ENCODE measurements at places on chromosomes 6 and 20.

DNA sequence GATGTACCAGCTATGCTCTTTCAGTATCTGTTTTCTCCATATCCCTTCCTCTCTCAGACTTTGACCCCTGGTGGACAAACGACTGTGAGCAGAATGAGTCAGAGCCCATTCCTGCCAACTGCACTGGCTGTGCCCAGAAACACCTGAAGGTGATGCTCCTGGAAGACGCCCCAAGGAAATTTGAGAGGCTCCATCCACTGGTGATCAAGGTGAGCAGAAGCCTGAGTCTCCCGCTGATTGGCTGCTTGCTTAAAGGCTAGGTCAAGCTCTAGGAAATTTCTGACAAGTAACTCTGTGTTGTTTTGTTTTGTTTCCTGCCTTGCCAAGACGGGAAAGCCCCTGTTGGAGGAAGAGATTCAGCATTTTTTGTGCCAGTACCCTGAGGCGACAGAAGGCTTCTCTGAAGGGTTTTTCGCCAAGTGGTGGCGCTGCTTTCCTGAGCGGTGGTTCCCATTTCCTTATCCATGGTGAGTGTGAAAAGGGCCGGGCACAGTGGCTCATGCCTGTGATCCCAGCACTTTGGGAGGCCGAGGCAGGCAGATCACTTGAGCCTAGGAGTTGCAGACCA lies 28.6 kb downstream of the C6orf89 start:
- DNase-seq: peak; percentile 41

DNA sequence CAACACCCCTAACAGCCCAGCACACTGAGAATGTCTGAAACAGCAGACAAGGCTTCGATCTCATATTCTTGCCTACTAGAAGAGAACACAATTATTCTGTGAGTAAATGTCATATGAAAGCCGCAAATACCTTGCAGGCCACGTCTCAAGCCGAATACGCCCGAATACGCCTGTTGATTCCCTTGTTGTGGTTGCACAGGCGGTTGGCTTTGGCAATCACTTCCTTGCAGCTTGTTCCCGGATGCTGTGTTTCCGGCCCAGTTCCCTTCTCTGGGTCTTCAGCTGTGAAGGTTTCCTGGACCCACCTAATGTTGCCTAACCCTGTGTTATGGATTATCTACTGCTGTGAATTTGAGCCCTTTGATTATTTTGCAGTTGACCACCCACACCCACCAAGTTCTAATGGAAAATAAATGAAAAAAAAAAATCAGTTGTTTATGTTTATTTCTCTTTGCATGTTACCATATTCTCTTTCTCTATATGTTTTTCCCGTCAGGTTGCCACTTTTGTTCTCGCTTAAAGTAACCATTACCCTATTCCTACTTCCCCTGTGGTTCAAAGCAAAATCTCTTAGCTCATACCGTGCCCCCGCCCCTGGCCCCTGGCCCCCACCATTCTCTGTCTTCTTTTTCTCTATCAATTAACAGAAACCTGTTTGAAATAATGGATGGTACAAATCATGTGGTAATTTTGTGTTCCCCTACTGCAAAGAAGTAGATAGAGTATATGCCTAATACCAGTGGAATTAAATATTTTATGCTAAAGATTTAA lies 172.4 kb downstream of the ADGB start:
- DNase-seq: no peak

DNA sequence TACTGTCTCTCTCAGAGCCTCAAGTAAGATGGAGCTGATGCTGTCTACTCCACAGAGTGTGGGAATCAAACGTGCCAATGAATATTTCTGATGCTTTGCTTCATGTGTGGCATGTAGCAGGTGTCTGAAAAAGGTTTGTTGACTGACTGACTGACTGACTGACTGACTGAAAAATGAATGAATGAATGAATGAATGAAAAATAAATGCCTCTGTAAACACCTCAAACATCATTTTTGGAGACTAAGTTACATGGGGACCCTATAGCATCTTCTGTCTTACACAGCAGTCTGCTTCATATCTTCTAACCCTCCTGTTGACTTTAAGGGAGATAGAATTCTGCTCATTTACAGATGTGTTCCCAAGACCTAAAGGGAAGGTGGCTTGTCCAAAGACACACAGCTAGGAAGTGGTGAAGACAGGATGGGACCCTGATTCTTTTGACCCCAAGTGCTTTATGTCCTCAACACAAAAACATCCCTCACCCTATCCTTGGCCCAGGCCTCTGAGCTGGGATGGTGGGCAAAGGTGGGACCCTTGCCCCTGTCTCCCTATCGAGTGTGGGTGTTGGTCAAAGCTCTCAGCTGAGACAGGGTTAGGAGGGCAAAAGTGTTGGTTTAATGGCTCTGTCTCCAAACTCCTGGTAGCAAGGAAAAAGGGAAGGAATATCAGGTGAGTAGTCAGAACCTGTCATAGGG lies 104.4 kb downstream of the TOX2 start:
- DNase-seq: no peak

GRCh38 chr6:70130865-70131264 lies 172.0 kb downstream of the COL9A1 start:
- no peak for DNase-seq

GRCh38 chr20:47764154-47764733 lies 21.0 kb downstream of the SULF2 start:
- DNase-seq: peak; percentile 32

DNA sequence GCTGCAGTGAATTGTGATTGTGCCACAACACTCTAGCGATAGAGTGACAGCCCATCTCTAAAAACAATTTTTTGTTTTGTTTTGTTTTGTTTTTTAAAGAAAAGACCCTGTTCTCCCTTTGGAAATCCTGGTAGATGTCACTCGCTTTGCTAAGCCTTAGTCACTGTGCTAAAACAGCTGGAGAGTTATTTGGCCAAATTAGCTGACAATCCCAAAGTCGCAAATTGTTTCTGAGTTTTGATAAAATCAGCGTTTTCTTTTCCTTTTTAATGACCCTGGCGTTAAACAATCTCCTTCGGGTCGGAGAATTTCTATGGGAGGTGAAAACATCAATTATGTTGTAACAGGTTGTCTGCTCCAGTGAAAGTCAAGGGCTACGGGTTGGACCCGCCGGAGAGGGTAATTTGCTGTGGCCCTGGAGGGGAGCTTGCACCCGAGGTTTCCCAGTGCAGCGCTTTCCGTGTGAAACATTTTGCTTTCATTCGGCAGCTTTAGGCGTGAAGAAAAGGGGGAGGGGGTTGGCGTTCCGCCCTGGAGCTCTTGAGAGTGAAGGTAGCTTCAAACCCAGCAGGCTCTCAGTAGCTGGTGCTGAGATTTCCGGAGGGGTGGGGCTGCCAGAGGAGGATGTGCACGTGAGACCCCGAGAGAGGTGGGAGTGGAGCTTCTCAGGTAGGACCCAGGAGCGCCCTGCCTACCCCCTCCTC lies 296.6 kb downstream of the PHACTR1 start:
- DNase-seq: no peak

GRCh38 chr20:1465470-1466210 lies 1.0 kb downstream of the NSFL1C start:
- peak; percentile 61 for DNase-seq

- DNase-seq: no peak
Measured at GRCh38 chr20:62289898-62290297, 12.9 kb upstream of the ADRM1 start.

DNA sequence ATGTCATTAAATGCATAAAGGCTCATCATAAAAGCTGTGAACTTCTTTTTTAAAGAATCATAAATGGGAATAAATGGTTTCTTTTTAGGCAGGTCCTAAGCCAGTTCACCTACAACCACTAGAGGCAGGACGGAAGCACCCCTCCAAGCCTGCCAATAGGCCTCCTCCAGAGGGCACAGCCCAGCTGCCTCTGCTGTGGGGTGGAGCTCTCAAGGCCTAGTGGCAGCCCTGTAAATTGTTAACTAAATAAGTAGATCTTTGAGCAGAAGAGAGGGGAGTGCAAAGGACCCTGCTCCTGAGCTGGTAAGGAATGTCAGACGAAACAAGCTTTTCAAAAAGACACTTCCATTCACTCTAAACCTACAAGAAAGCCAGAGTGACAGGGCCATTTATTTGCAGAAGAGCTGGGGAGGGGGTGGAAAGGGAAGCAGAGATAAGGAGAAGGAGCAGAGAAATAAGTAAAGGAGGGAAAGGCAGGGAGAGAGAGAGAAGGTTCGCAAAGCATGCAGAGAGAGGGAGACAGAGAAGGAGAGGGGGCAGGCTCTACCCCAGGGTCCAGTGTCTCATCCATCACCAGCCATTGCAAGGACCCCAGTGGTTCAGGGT lies 18.0 kb upstream of the MAFB start:
- peak; percentile 60 for DNase-seq

- no peak for DNase-seq
Measured at GRCh38 chr6:71123051-71123450, 165.6 kb upstream of the OGFRL1 start.

DNA sequence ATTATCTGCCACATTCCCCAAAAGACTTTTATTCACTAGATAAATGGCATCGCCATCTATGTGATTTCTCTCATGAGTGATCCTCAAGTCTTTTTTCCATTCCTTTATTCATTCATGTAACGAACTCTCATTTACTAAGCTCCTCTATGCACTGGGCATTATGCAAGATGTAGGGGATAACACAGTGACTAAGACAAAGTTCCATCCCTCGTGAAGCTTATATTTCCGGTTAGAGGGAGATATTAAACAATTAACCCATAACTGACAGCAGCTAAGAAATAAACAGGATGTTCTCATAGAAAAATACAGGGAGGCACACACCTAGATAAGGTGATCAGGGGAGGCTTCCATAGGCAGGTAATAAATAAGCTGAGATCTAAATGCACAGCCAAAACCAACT lies 17.2 kb upstream of the PREX1 start:
- DNase-seq: no peak

DNA sequence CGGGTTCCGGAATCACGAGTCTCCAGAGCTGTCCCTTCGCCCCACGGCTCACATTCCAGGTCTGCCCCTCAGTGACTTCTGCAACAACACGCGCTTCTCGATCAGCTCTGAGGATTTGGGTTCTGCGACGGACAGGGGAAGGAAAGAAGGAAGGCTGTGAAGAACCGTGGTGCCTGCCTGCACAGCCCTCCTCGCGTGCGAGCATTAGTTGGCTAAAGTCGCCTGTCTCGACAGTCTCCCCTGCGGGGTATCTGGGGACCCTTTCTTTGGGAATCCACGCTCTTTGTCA lies 23.1 kb downstream of the VPS52 start:
- peak; percentile 72 for DNase-seq

DNA sequence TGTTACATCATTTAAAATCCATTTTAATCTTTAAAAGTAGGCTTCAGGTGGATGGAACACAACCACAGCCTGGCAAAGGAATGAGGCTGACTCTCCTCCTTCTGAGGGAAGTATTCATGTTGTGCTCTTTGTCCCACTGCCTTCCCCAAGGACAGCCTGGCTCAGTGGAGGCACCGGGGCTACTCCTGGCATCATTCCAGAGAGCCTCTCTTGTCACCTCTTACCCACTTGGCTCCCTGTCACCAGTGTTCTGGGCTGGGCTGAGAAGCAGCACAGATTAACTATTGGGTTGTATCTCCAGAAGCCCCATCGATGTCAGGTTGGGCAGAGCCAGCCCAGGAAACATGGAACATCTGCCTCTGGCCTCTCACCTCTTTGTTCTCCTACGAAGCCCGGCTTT lies 10.7 kb upstream of the TP53INP2 start:
- DNase-seq: no peak

DNA sequence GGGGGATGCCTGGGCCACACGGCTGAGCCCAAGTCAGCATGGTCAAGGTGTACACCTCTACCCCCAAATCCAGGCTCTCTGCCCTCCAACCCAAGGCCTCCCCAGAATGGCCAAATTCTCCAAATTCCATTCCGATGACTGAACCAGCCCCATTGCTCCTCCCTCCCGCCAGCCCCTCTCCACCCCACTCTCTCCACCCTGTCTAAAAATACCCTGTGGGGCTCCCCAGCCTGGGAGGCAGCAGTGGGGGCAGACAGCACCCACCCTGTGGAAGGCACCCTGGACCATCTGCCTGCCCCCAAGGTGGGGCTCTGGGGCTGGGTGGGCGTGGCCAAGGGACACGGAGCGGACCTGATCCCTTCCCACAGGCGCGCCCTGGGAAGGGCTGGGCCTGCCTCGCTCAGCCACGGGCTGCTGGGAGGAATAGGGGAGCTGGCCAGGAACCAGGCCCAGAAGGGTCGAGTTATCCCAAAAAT lies 11.4 kb downstream of the TEAD3 start:
- no peak for DNase-seq

GRCh38 chr6:33278392-33278741 lies 1.4 kb downstream of the B3GALT4 start:
- DNase-seq: no peak

GRCh38 chr20:10718661-10719060 lies 44.9 kb upstream of the JAG1 start:
- no peak for DNase-seq

GRCh38 chr6:4510906-4511640 lies 265.1 kb upstream of the CDYL start:
- DNase-seq: no peak

- peak; percentile 10 for DNase-seq
Measured at GRCh38 chr6:55433446-55434130, 106.3 kb downstream of the GFRAL start.

GRCh38 chr20:10853176-10853575 lies 179.4 kb upstream of the JAG1 start:
- no peak for DNase-seq

DNA sequence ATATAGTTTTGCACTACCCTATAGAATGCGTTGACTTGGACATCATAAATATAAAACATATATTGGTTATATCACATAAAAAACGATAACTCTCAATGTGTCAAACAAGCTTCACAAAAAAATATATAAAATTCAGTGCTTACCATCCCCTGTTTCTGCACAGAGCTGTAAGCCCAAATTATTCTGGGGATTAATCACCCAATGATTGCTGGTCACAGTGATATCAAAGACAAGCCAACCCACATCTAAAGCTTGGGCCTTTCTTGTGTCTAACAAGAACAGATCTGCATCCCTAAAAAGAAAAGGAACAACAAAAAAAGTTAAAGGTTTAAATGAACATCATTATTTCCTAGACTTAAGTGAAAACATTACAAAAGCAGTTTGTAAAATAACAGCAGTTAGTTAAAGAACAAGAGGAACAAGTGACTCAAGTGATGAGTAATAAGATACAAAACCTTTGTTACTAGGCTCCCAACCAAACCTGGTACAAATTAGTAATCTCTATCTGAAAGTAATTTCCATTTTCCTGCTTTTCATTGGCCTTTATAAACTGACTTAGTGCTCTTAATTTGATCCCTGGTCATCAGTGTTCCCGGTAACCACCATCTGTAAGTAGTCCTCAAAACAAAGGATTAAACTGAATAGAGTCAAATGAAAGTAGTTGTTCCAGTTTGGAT lies 81.1 kb downstream of the BMP5 start:
- DNase-seq: peak; percentile 54
